ENCODE measurements at places on chromosomes 5 and 9. TPM values are rescaled to one million over a fixed set of nuclear protein-coding genes. Genes with fewer than 3 reads are reported as not detected.

The CSNK1G3 gene
- total RNA-seq: 82.6 TPM

The CA9 gene
- total RNA-seq: not detected

The TLR4 gene
- 2.6 TPM for total RNA-seq

The SHROOM1 gene
- total RNA-seq: 2.7 TPM

The ANGPTL2 gene
- 24.6 TPM for total RNA-seq

The HTR4 gene
- not detected for total RNA-seq

The ZFP2 gene
- total RNA-seq: 0.35 TPM

The ANKRD31 gene
- 1.1 TPM for total RNA-seq

GRCh38 chr9:80720579-80720978 is 968.8 kb downstream of the TLE1 start:
- no peaks in the 10 kb centered on the region for H3K36me3 ChIP-seq
- no peaks in the 10 kb centered on the region for H3K4me1 ChIP-seq
- DNase-seq: no peak

DNA sequence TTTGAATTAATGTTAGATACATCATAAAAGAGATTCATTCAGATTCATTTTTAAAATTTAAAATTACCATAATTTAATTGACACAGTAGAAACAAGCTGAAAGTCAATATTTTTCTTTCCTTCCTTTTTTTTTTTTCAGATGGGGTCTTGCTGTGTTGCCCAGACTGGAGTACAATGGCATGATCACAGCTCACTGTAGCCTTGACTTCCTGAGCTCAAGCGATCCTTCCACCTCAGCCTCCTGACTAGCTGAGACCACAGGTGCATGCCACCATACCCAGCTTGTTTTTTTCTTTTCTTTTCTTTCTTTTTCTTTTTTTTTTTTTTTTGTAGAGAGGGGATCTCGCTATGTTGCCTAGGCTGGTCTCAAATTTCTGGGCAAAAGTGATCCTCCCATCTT is 131.6 kb upstream of the TBCA start:
- no peak overlapping the region for H3K27ac ChIP-seq
- H3K36me3 ChIP-seq: no peaks in the 10 kb centered on the region
- no peaks in the 10 kb centered on the region for H3K4me1 ChIP-seq
- no peak overlapping the region for H3K4me3 ChIP-seq
- DNase-seq: no peak
- H3K27me3 ChIP-seq: no peaks in the 10 kb centered on the region

- no peaks in the 10 kb centered on the region for H3K27me3 ChIP-seq
- H3K4me1 ChIP-seq: peaks cover 8% of the 10 kb centered on the region
- peak overlapping the region; percentile 81 for H3K27ac ChIP-seq
- H3K4me3 ChIP-seq: no peak overlapping the region
- no peaks in the 10 kb centered on the region for H3K36me3 ChIP-seq
Measured at GRCh38 chr9:89528540-89528939, 30.6 kb upstream of the SEMA4D start.

- DNase-seq: no peak
- no peaks in the 10 kb centered on the region for H3K27me3 ChIP-seq
- H3K4me3 ChIP-seq: no peak overlapping the region
- H3K4me1 ChIP-seq: peaks cover 96% of the 10 kb centered on the region
- H3K36me3 ChIP-seq: no peaks in the 10 kb centered on the region
- H3K27ac ChIP-seq: peak overlapping the region; percentile 12
Measured at GRCh38 chr5:135225856-135226560, 173.0 kb downstream of the MACROH2A1 start.

DNA sequence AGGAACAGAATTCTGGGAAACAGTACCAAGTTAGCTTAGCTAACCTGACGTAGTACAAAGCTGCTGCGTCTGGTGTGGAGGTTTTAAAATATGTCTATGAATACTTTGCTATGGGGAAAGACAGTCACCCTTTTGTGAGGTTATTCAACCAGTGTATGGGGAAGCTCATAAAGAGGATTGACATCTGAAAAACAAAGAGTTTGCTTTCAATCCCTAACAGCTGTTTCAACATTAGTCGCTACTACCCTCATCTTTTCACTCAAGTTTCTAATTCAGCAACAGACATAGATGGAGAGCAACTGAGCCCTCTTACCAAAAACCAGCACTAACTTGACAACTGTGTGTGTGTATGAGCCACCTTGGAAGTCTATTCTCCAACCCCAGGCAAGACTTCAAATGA is 7.8 kb upstream of the MSANTD3 start:
- DNase-seq: no peak
- H3K27ac ChIP-seq: no peak overlapping the region
- H3K4me1 ChIP-seq: no peaks in the 10 kb centered on the region
- no peaks in the 10 kb centered on the region for H3K36me3 ChIP-seq
- no peaks in the 10 kb centered on the region for H3K27me3 ChIP-seq

DNA sequence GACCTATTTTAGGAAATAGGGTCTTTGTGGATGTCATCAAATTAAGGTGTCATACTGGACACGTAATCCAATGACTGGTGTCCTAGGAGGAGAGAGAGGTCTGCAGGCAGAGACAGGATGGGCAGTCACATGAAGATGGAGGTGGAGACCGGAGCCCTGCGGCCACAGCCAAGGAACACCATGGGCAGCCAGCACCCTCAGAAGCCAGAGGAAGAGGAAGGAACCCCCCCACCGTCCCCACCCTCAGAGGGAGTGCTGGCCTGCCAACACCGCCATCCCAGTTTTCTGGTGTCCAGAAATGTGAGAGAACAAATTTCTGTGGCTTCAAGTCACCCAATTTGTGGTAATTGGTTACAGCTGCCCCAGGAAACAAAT is 88.3 kb downstream of the NSUN2 start:
- H3K4me1 ChIP-seq: no peaks in the 10 kb centered on the region
- H3K27ac ChIP-seq: no peak overlapping the region
- no peaks in the 10 kb centered on the region for H3K27me3 ChIP-seq
- H3K36me3 ChIP-seq: no peaks in the 10 kb centered on the region

DNA sequence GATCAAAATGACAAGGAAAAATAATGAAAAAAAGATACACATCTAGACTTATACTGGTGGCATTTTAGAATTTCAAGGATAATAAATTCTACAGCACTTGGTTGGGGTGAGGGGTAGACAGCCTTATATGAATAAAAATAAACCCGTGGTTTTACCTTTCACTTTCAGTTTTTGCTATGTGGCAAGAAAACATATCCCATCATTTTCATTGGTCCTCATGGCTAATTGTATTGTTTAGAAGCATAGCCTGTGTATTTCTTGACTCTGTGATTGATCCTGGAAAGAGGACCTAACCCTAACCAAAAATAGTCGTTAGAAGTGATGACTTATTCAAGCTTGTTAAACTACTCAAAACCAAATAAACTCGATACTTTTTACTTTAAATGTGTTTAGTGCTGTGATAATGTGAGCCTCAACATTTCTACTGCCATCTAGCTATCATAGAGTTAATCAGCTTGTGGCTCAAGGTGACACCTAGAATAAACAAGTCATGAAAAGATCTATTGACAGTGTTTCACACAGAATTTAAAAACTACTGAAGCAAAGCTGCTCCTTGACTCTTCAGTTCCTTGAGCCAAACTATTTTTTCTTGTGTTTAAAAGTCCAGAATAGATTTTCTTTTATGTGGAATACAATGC is 153.3 kb upstream of the IZUMO3 start:
- no peak for DNase-seq
- H3K36me3 ChIP-seq: no peaks in the 10 kb centered on the region
- no peak overlapping the region for H3K27ac ChIP-seq
- no peak overlapping the region for H3K4me3 ChIP-seq
- no peaks in the 10 kb centered on the region for H3K4me1 ChIP-seq
- H3K27me3 ChIP-seq: no peaks in the 10 kb centered on the region

DNA sequence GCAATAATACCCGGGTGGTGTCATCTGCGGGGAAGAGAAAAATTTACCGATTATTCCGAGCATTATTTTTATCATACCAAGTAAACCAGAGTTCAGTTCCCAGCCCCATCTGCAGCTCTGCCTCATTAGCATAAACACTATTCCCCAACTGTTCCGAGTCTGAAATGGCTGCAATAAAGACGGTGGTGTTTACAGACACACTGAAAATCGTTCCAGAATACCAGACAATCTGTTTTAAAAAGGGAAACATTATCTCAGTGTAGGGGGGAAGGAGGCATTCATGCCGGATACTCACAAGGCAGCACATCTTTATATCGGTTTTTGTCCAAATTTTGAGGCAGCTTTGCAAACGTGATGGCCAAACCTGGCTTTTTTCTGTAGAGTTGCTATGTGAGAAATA is 70.3 kb upstream of the EPB41L4B start:
- H3K27ac ChIP-seq: no peak overlapping the region
- peaks cover 91% of the 10 kb centered on the region for H3K36me3 ChIP-seq

DNA sequence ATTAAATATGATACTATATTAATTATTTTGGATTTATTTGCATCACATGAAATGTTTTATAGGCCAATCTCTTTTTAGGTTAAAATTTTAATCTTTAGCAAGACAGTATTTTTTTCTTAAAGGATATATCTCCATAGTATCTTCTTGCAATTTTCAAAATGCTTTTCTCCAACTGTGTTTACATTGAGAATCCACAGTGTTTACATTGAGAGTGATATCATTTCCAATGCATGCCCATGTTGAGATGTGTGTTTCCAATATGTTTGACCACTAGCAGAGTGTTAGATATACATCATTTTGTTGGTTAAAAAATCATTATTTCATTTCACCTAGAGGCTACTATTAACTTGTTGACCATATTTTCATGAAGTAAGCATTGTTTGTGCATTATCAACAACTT is 17.3 kb downstream of the VCAN start:
- H3K36me3 ChIP-seq: no peaks in the 10 kb centered on the region
- no peak overlapping the region for H3K27ac ChIP-seq

- peaks cover 88% of the 10 kb centered on the region for H3K4me1 ChIP-seq
- no peak for DNase-seq
- H3K27ac ChIP-seq: no peak overlapping the region
- no peaks in the 10 kb centered on the region for H3K36me3 ChIP-seq
- no peaks in the 10 kb centered on the region for H3K27me3 ChIP-seq
Measured at GRCh38 chr5:151065609-151066008, 15.2 kb downstream of the TNIP1 start.

DNA sequence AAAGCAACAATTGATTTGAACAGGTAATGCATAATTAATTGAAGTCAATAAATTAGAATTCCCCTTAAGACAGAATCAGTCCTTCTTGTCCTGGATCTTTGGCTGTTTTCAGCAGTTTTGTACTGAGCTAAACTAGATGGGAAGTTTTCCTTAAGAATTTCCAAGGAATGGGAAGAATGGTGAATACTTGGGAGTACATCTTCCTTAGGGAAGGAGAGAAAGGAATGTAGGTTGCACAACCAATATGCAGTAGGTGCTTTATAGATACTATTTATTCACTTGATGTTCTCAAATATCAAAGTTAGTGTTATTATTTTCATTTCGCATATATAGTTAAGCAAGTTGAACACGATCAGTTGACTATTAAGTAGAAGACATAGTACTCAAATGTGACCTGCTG is 183.5 kb upstream of the MAP1B start:
- DNase-seq: no peak
- peaks cover 37% of the 10 kb centered on the region for H3K27me3 ChIP-seq
- H3K27ac ChIP-seq: no peak overlapping the region
- H3K36me3 ChIP-seq: no peaks in the 10 kb centered on the region
- no peaks in the 10 kb centered on the region for H3K4me1 ChIP-seq

DNA sequence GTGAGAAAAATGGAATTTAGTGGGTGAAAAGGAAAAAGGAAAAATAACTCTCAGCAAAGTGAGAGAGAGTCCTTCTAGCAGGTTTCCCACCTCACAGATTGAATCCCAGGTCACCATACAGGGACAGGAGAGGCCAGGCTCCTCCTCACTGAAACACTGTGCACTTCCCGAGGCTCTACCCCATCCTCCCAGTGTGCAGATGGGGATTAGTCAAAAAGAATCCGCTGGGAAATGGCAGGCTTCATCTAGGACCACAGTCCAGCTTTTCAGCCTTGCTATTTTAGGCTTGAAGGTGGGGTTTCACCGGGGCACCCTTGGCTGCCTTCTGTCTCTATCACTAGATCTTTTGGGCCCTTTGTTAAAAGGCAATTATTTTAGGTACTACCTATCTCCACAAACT is 47.8 kb downstream of the YIPF5 start:
- no peak for DNase-seq
- H3K4me1 ChIP-seq: peaks cover 5% of the 10 kb centered on the region
- no peak overlapping the region for H3K27ac ChIP-seq
- no peaks in the 10 kb centered on the region for H3K36me3 ChIP-seq
- no peaks in the 10 kb centered on the region for H3K27me3 ChIP-seq

DNA sequence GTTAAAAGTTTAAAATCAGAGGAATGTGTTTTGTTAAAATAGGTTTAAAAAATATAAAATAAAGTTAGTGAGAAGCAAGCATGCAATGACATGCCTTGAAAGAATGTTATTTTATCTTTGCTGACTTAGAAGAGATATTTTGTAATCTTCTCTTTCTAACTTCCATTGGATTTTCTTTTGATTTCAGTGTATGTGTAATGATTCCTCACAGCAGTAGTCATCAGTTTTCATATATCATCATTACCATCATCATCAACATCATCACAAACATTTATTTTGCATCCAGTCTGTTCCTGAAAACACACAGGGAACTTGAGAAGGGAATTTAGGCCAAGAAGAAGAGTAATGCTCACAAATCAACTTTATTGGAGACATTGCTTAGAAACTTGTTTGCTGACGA is 699.6 kb downstream of the TAF11L14 start:
- H3K36me3 ChIP-seq: no peaks in the 10 kb centered on the region
- H3K4me3 ChIP-seq: no peak overlapping the region
- H3K27me3 ChIP-seq: no peaks in the 10 kb centered on the region
- H3K4me1 ChIP-seq: no peaks in the 10 kb centered on the region
- no peak for DNase-seq

DNA sequence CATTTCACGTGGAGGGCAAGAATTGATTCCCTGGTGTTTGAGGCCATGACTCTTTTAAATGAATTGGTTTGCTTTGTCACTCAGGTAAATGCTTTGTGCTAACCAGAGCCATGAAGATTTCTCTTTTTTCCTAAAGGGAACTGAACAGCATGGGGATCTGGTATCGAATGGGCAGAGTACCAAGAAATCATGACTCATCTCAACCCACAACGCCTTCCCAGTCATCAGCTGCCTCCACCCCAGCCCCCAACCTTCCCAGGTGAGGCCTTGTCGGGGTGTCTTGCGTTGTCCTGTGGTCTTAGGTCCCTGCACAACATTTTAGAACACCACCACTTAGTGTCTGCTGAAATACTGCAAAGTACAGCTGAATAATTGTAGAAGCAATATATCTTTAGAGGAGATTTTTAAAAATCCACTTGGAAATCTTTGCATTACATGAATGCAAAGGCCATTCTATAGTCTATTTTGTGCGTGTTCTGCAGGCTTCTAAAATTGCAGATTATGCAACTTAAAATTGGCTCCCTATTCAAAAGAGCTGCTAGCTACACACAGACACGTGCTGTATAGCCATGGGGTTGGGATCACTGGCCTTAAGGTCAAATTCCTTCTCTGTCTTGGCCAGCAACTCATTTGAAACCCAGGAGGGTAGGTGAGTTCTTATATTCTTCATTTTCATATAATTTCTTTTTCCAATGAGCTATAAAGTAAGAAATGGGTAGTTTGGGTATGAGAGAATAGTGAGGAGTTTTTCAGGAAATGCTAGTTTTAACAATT is 69.0 kb downstream of the MVB12B start:
- no peaks in the 10 kb centered on the region for H3K36me3 ChIP-seq
- H3K4me3 ChIP-seq: no peak overlapping the region
- no peak for DNase-seq
- no peak overlapping the region for H3K27ac ChIP-seq
- peaks cover 35% of the 10 kb centered on the region for H3K4me1 ChIP-seq

Data from esophagus squamous epithelium (tissue), 5 donors.